Activated CD4-positive, alpha-beta T cell treated with anti-CD3 and anti-CD28 coated beads, Interleukin-2, amount 10 ng/mL, durations not matched to agents 7 days and 5 days (primary cell): ENCODE measurements at places on chromosomes 13 and 19.
A peak's percentile ranks its signal among the peaks of the same experiment; 100 is the strongest.

GRCh38 chr13:73201626-73202025, 142.8 kb downstream of the KLF5 start:
- DNase-seq = no peak

- DNase-seq = no peak
Measured at GRCh38 chr19:50209131-50209530, 5.7 kb downstream of the MYH14 start.

DNA sequence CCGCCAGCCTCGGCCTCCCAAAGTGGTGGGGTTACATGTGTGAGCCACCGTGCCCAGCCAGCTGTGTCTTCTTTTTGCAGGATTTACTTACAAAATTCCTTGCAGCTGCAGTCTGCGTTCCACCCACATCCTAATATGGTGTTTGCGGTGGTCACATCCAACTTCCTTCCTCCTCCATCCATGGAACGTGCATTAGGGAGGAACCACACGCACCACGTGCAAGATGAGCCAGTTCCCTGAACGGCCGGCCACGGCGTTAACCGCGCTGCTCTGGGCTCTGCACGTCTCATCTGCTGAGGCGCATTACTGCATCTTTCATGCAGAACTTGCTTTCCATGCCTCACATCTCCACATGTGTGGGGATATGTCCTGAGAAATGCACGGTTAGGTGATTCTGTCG, 13.0 kb upstream of the SIGLEC11 start:
- no peak for DNase-seq

DNA sequence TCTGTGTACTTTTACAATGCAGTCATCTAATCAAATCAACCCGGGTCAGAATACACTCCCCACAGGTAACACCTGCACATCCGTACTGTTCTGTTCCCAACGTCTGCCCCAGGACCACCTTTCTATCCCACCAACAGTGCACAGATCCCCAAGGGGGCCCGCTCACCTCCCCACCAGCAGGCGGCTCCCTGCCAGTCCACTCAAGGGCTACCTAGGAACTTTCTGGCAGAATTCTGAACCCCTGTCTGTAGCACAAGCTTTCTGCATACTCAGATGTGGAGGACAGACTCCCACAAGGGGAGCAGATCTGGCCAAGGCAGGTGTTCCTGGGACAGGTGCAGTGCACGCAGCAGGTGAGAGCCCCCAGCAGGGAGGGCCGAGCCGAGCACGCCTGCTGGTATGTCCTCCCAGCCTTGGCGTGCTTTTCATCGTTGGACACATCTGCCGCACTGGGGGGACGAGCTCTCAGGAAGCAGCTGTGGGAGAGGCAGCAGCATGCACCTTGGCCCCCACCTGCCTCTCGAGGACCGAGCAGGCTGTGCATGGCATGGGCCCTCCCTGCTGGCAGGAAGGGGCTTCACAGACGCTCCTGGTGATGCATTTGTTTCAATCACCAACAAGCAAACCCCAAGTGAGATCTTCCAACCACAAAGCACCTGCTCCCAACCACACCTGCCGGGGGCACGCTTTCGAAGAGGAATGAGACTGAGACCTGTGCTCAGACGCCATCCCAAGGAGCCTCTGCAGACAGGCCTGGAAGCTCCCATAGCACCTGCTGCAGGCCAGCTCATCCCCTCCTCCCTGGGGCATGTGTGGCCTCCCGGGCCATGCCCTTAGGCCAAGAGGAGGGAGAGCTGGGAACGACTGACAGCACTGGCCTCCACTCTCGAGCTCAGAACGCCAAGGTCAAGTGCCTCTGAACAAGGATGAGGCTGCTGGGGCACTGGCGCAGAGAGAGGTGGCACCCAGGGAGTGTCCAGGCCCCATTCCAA, 35.9 kb downstream of the RAB20 start:
- DNase-seq = peak; percentile 24

GRCh38 chr13:96100457-96101220, 10.7 kb downstream of the HS6ST3 start:
- no peak for DNase-seq

GRCh38 chr19:30649934-30650614, 277.9 kb downstream of the ZNF536 start:
- DNase-seq = peak; percentile 43

DNA sequence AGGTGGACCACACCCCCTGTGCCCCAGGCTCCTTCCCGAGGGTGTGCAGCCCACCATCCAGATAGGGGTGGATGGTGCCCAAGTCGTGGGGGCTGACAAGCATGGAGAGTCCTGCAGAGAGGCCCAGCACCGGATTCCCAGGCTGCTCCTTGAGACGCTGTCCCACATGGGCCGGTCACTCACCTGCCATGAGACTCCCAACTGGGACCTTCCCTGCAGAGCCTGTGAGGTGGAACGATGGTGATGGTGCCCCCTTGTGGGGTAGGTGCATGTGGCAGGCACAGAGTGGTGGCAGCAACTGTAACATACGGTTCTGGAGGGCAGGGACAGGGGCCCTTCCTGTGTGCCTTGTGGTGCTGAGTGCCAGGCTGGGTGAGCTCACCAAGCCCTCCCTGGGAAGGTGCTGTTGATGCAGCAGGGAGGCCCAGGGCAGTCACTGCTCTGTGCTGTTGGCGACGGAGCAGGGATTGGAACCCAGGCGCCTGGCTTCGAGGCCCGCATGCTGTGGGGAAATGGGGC, 33.1 kb downstream of the PPP1R37 start:
- DNase-seq = peak; percentile 81

- no peak for DNase-seq
Measured at GRCh38 chr13:63094717-63095116, 1679.1 kb upstream of the PCDH20 start.

GRCh38 chr13:36131222-36131930, at the start of gene DCLK1:
TSS of gene DCLK1 (minus strand) at chr13:36131382.
- DNase-seq = no peak

DNA sequence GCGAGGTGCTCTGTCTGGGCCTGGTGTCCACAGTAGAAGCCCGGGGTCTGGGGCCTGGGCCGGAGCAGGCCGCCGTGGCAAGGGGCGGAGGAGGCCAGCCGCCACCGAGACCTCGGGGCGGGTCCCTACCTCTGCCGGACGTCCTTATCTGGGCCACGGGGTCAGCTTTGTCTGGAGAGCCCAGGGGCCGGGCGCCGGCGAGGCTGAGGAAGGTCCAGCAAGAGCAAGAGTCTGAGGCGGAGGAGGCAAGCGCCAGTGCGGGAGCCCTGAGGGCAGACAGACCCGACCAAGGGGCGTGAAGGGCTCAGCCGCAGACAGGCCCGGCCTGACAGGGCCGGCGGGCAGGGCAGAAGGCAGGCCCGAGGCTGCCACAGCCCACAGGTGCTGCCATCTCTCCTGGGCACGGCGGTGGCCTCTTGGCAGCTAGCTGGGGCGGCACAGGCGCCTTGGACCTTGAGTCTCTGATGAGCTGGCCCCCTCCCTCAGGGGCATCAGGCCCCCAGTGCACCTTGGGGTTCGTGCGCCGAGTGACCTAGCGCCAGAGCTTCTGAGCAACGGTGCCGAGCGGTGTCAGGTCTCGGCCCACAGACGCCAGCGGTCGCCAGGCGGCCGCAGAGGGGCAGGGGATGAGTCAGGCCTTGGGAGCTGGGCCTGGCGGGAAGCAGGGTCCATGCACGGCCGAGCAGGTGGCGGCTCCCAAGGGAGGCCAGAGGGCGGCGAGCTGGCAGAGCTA, 19.1 kb upstream of the AKAP8 start:
- DNase-seq = no peak

GRCh38 chr19:42323852-42324654, 1.4 kb upstream of the MEGF8 start:
- DNase-seq = no peak

DNA sequence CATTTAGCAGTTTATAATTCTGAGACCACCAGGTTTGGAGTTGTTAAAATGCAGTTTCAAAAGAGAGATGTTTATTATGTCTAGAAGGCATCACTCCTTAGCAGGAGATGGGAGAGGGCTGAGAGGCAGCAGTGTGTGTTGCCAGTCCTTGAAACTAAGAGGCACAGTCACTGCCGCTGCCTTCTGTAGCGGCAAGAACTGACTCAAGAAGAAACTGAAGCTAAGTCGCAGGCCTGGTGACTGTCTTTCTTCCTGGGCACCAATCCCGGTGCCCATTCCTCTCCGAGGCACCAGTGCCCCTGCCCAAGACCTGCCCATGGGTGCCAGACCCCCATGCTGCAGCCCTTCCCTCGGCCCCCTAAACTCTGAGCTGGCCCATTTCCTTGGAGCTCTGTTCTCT, 20.1 kb downstream of the N4BP2L1 start:
- no peak for DNase-seq

DNA sequence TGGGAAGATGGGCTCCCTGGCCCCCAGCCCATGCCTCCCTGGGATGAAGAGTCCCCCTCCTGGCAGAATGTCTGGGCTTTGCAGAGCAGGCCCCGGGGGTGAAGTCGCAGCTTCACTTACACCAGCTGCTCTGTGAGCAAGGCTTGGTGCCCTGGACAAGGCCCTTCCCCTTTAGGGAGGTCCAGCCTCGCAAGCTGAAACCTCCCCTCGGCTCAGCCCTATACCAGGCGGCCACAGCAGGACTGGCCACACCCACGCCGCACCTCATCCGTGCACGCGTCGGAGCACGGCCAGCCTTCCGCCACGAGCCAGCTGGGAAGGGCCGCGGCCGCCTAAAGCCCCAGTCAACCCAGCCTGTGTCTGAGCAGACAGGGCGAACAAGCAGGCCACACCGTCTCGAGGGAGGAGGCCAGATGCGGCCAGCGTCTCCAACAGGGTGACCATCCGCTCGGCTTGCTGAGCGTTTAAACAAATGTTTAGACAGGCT, 83.2 kb upstream of the MCF2L start:
- no peak for DNase-seq

DNA sequence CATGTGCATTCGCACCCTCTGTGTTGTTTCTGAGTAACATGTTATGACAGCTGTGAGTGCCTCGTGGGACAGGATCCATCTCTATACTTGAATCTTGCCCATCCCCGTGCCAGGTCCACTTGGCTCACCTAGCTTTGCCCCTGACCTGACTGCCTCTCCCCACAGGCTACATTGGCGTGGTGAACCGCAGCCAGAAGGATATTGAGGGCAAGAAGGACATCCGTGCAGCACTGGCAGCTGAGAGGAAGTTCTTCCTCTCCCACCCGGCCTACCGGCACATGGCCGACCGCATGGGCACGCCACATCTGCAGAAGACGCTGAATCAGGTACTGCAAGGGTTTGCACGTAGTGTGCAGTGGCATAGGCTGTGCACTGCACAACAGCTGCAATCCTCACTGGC, 53.2 kb downstream of the TMED1 start:
- DNase-seq = no peak

DNA sequence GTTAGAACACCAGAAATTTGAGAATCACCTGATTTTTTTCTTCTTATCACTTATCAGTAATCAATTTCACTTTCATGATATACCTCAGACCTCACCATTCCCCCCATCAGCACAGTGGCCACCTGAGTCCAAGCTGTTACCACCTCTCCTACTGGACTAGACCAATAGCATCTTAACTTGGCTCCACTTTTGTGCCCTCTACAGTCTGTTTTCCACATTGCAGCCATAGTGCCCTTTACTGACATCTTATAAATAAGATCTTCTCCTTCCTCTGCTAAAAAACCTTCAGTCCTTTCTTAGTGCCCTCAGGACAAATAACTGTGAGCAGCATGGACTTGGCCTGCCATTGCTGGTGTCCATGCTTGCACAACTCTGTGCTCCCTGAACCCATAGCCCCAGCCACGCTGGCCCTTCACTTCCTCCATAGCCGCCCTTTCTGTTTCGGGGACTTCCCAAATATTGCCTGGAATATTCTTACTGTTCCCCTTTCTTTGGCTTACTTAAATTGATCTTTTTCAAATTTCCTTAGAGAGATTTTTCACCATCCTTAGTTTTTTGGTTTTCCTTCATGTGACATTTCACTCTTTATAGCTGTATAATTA, 380.8 kb downstream of the LMO7 start:
- peak; percentile 29 for DNase-seq

DNA sequence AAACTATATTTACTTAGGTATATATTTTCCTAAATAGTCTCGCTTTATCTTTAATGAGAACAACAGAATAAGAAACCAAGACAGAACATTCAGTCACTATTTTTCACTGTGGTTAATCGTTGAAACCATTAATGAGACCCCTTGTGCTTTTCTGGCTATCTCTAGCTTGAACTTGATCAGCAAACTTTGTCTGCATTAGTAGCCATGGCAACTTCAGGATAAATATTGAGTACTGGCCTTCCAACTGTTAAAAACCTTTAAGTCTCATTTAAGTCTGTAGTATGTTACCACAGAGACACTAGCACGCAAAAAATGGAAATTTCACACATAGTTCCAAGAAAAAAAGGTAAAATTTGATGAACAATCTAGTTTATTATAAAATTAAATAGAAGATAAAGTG, 946.0 kb downstream of the SLITRK5 start:
- no peak for DNase-seq

DNA sequence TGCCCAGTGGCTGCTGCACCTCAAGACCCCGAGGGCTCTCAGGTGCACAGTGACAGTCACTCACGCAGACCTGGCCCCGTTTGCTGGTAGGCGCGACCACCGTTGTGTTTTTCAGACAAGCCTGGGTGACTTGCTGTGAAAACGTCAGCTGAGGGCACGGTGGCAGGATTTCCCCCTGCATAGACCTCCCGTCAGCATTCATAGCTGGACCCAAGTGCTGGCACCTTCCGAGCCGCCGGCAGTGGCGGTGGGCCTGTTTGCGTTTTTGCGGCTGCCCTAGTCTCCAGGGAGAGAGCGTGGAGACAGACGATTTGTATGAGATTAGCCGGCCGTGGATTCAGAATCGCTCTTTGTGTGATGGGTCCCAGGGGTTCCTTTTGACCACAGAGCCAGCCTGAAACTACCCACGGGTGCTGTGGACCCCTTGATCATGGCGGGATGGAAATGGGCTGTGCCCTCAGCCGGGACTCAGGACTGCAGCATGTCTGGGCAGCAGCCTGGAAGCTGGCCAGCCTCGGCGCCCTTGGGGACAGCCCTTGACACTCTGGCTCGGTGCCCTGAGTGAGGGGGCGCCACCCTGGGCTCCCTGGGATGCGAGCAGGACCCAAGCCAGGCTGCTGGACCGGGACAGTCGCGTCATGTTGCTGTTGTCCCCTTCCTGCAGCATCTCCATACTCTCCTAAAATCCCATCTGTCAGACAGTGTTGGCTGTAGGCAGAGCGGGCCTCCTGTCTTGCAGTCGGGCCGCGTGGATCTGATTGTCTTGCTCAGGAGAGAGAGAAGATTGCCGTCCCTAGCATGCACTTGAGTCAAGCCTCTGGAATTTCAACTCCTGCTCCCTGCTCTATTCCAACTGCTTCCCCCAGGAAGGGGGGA, 8.6 kb downstream of the KDM4B start:
- DNase-seq = no peak

- DNase-seq = no peak
Measured at GRCh38 chr19:31562966-31563612, 213.9 kb upstream of the TSHZ3 start.
